ENCODE measurements at places on chromosomes 11 and 22.

- DNase-seq, result no peak
Measured at GRCh38 chr11:120645639-120646038, 134.1 kb downstream of the GRIK4 start.

GRCh38 chr11:35030716-35031213, 108.2 kb upstream of the CD44 start:
- no peak for DNase-seq

GRCh38 chr11:61403658-61404057, 11.3 kb downstream of the TMEM216 start:
- DNase-seq, result no peak

- DNase-seq, result no peak
Measured at GRCh38 chr11:74577624-74578396, 14.6 kb upstream of the POLD3 start.
